ENCODE measurements at places on chromosomes 4 and X.

- DNase-seq, result no peak
These were observed 474.7 kb downstream of the PCDH7 start for GRCh38 chr4:31194823-31195222.

GRCh38 chr4:94412019-94412657 is 39.6 kb upstream of the PDLIM5 start:
- DNase-seq, result no peak

DNA sequence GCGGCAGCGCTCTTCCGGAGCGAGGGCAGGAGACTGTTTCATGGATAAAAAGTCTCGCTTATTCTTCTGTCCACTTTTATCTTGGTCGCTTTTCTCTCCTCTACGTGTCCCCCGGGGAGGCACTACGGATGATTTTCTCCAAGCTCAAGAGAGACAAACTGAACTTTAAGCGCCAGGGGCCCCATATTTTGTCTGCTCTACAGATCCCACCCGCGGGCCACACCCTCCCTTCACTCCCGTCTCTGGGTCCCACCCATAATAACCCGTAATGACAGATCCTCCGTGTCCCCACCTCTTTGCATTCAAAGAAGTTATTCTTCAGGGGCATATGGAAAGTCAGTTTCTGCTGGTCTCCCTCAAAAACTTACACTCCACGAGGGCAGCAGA is at the start of gene CORIN:
TSS of gene CORIN (minus strand) at position 160 of the 387 bp plus-strand sequence. CDS start at position 42, 118 bp downstream.
- DNase-seq, result no peak

GRCh38 chr4:183843248-183843671 is 61.8 kb upstream of the STOX2 start:
- DNase-seq, result no peak

DNA sequence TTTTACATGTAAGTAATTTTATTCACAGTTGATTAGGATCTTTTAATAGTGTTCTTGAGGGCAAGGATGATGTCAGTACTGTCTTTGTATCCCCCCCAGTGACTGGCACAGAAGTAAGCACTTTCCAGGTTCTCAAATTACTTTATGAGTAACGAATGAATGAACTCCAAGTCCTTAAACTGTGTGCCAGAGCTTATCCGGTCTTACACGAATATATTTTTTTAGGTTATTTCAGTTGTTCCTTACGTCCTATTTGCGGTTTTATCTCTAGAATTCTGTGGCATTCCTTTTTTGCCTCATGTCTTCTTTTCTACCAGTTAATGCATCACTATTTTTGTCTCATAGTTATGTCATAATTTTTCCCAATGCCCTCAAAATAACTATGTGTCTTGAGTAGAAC is 106.9 kb upstream of the MID1IP1 start:
- no peak for DNase-seq

GRCh38 chr4:165758086-165758485 is 115.0 kb upstream of the TLL1 start:
- DNase-seq, result no peak

- DNase-seq, result no peak
These were observed 20.6 kb upstream of the APELA start for GRCh38 chr4:164856396-164856795.

- DNase-seq, result no peak
These were observed 502.8 kb downstream of the CFAP47 start for GRCh38 chrX:36422368-36422767.

- no peak for DNase-seq
These were observed 852.4 kb downstream of the CCSER1 start for GRCh38 chr4:90979556-90979955.

DNA sequence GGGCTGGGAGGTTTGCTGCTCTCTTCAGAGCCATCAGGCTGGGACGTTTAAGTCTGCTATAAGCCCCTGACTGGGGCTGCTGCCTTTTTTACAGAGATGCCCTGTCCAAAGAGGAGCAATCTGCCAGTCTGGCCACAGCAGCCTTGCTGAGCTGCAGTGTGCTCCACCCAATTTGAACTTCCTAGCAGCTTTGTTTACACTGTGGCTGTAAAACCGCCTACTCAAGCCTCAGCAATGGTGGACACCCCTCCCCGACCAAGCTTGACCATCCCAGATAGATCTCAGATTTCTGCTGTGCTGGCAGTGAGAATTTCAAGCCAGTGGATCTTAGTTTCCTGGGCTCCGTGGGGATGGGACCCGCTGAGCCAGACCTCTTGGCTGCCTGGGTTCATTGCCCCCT is 40.7 kb downstream of the SPATA18 start:
- no peak for DNase-seq

- DNase-seq, result no peak
These were observed 12.6 kb upstream of the SLC10A4 start for GRCh38 chr4:48470570-48470969.

GRCh38 chr4:105509714-105510113 is 35.9 kb upstream of the PPA2 start:
- DNase-seq, result no peak

GRCh38 chrX:134774190-134775048 is 116.1 kb upstream of the PLAC1 start:
- no peak for DNase-seq
